ENCODE measurements at places on chromosomes 5 and 9.

- no peak for DNase-seq
Observed at GRCh38 chr5:17305017-17305416, 87.6 kb downstream of the BASP1 start.

GRCh38 chr9:114383521-114384231 lies 4.1 kb downstream of the AKNA start:
- no peak for DNase-seq

- no peak for DNase-seq
Observed at GRCh38 chr5:17805227-17805825, 171.1 kb downstream of the TAF11L14 start.

DNA sequence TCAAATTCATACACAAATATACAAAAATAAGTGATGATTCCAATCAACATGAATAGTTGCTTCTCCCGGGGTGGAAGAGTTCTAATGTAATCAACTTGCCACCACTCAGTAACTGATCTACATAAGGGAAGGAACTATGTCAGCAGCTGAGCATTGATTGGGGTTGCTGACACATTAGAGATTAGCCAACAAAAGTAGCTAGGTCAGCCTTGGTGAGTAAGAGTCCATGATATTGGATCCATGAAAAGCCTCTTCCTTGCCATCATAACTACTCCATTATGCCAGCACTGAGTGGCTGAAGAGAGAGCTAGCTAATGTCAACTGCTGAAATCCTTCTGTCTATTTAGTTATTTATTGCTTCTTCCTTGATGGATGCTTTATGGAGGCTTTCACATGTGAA lies 309.8 kb downstream of the NFIB start:
- DNase-seq = no peak

DNA sequence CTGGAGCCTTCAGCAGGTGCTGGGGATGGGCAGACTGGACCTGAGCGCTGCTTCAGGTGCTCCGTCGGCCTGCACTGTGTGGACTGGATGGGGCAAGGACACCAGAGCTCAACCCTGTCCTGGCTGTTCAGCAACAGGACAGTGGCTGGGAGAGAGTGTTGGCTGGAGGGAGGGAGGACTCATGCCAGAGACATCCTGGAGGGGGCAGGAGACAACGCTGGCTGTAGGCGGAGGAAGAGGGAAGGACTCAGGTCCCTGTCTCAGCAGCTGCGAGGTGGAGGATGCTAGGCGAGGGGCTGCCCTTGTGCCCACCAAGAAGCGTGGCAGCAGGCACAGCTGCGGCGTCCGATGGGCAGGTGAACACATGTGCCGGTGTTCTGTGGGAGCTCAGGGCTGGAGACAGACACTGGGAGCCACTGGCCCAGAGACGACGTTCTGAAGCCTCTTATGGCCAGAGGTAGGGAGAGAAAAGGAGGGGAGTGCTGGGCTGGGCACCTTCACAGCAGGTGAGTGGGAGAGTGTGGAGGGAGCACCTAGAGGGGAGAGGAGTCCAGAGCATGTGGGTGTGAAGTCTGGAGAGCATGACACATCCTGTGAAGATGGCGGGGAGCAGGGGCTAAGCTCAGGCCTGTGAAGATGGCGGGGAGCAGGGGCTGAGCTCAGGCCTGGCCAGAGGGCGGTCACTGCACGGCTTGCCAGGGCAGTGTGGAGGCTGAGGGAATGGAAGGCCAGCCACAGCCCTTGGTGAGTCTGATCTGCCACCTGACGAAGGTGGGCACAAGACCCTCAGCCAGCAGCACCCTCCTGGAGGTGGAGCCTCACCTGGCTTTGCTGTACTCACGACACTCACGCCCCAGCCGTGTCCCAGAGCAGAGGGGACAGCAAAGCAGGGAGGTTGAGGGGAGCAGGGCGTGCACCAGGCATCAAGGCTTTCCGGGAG lies 79.1 kb upstream of the FCN1 start:
- no peak for DNase-seq

GRCh38 chr5:159947708-159948358 lies 31.6 kb downstream of the ADRA1B start:
- DNase-seq = no peak

DNA sequence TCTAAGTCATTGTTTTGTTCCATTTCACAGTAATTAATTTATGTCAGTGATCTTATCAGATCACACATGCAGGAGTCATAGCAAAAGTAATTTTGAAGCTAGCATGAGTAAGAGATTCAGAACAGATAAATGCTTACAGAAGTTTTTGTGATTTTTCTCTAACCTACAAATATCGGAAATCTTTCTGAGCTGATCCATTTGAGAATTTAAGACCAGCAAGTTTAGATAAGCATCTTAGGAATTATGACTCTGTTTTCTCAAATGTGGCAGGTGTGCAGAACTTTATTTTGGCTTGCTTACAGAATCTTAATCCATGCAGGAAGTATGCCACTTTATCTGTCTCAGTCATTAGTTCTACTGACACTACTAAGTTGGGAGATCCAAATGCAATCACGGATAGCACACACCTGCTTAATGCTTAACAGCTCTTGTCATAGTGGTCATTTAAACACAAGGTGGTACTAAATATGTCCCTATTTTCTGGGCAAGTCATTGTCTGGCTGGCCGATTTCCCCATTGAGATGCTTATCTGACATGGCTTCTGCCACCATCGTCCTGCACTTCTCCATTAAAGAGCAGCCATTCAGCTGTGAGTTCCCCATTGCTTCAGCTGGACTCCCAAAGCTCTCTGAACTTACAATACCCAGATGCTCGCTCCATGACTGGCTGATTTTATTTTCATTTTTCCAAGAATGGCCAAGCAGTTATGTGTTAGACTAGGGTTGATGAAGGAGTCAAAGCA lies 305.4 kb upstream of the NUDT12 start:
- no peak for DNase-seq

DNA sequence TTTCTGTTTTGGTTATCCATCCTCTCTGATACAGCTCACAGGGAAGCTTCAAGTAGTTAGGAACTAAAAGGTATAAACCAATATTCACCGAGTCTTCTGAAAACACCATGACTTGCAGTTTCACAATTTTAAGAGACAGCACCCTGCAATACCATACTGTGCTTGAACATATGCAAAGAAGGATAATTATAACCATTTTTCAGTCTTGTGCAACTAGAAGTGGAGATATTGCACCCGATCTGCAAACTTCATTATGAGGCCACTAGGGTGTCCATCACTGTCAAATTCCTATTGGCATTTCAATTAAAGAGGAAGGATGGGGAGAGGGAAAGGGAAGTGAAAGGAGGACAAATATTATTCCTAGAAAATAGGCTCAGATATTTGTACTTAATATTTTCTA lies 32.4 kb upstream of the CEP120 start:
- DNase-seq = no peak

GRCh38 chr9:129305246-129305645 lies 127.2 kb upstream of the IER5L start:
- DNase-seq = no peak

DNA sequence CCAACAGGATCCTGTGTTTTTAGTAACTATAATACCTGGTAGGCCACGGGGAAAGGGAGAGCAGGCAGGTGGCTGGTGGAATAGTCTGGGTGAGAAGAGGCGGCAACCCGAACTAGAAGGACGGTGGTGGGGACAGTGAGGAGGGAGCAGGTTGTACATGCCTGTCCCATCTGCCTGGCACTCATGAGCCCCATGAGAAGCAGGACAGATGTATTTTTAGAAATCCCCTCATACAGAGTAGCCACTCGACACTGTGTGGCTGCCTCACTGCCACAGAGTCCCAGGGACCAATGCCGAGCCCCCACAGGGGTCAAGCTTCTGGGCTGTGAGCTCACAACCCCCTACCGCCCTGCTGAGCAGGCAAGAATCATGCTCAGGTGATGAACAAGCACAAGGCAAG lies 136.6 kb downstream of the SEC61B start:
- DNase-seq = no peak

DNA sequence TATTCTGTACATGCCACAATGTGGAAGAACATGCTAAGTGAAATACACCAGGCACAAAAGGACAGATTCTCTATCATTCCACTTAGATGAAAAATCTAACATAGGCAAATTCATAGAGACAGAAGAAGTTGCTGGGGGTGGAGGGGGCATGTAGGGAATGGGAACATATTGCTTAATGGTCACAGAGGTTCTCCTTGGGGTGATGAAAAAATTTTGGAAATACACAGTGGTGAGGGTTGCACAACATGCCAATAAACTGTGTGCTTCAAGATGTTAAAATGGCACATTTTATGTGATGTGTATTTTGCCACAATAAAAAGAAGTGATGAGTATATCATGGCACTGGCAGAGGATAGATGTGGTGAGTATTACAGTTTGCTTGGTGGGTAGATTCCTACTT lies 111.9 kb downstream of the SUSD1 start:
- no peak for DNase-seq

GRCh38 chr5:6856653-6857052 lies 143.4 kb downstream of the TENT4A start:
- no peak for DNase-seq

GRCh38 chr9:117234103-117234502 lies 180.8 kb downstream of the ASTN2 start:
- DNase-seq = no peak

- peak; percentile 95 for DNase-seq
Observed at GRCh38 chr5:150763023-150763769, 4.4 kb upstream of the DCTN4 start.

DNA sequence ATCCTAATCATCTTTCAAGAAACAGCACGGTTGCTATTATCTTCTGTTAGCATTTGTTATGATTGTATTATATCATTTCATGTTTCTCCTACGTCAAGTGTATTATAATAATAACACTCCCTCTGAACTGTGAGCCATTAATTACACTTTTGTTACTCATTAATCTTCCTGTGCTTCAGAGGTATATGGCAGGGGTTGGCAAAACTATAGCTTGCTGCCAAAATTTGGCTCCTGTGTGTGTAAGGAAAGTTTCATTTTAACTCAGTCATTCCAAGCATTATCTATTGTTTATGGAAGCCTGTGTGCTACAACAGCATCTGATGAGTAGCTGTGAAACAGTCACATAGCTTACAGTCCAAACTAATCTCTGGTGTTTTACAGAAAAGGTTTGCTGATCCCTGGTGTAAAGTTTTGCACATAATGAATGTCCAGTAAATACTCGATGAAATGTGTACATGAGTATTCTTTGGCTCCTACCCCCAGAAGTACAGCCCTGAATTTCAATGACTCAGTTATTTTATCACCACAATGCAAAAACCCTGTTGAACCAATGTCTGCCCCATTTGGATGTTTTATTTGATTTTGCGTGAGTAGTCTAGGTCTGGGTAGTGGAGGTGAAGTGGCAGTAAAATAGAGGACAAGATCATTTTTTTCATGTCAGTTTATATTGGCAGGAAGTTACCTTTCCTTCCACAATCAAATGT lies 648.2 kb downstream of the MAT2B start:
- no peak for DNase-seq

GRCh38 chr9:98994172-98995058 lies 50.7 kb downstream of the COL15A1 start:
- no peak for DNase-seq

GRCh38 chr5:106094204-106094607 lies 1576.5 kb downstream of the EFNA5 start:
- DNase-seq = no peak

DNA sequence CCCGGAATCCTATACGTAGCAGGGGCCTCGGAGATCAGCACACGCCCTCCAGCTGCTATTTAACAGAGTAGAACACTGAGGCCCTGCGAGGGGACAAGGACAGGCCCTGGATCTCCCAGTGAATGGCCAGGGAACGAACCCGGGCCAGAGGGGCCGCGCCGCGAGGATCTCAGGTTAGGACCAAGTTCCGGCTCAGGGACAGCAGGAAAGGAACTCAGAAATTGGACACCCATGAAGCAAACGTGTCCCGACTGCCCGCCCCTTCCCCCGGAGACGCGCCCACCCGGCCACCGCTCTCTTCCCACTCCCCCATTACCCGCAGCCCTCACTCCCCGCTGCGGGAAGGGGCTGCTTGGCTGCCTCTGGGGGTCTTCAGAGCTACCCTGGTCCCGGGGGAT lies 1.0 kb upstream of the FOXE1 start:
- no peak for DNase-seq

- DNase-seq = no peak
Observed at GRCh38 chr5:68405784-68406743, 190.5 kb downstream of the PIK3R1 start.

DNA sequence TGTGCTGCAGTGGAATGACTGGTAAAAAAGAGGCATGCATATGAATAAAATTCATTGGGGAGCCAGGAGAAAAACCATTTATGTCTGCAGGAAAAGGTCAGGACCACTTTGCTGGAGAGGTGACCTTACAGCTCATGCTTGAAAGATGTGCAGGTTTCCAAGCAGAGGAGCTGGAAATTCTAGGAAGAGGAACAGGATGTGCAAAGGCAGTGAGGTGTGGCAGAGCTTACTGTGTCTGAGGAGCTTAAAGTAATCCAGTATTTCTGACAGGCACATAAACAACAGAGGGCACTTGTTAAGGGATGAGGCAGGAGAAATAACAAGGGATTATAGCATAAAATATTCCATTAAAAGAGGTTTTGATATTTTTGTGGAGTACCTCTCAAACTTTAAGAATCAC lies 203.2 kb downstream of the CD180 start:
- no peak for DNase-seq

- no peak for DNase-seq
Observed at GRCh38 chr5:65822710-65823109, 100.7 kb downstream of the NLN start.

GRCh38 chr5:175814691-175815090 lies 56.7 kb upstream of the CPLX2 start:
- no peak for DNase-seq

GRCh38 chr5:59116231-59116865 lies 533.5 kb downstream of the RAB3C start:
- DNase-seq = no peak

DNA sequence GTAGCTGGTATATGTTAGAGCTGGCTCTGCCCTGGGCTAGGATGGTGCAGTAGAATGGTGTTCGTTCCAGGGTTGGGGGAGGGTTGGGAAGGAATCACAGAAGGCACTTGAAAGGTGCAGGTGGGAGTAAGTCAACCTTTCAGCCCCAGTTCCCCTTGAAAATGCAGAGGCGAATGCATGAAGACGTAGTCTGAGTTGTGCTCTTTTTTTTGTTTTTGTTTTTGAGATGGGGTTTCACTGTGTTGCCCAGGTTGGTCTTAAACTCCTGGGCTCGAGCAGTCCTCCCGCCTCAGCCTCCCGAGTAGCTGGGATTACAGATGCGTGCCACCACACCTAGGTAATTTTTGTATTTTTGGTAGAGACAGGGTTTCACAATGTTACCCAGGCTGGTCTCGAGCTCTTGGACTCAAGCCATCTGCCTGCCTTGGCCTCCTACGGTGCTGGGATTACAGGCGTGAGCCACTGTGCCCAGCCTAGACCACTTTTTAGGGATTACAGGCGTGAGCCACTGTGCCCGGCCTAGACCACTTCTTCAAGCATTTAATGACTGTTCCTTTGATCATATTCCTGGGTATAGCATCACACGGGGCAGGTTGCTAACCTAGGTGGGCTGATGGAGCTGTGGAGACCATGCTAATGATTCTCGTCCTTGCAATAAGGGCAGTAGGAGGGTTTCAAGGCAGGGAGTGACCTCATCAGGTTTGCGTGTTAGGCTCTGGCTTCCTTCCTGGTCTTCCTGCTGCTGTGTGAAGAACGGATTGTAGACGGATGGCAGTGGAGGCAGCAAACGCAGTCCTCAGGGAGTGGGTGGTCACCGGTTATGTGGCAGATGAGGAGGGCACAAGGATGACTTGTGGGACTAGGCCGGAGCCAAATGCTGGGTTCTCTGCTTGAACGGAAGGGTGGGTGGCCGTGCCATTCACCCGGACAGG lies 13.7 kb downstream of the EHMT1 start:
- DNase-seq = no peak

All from bone marrow (tissue), 2 donors.